ENCODE measurements at places on chromosomes 12 and 14.
A peak's percentile ranks its signal among the peaks of the same experiment; 100 is the strongest.

- no peak for DNase-seq
These were observed 5.5 kb downstream of the LUM start for GRCh38 chr12:91105807-91106206.

GRCh38 chr12:22935501-22935900, 310.5 kb downstream of the ETNK1 start:
- no peak for DNase-seq

DNA sequence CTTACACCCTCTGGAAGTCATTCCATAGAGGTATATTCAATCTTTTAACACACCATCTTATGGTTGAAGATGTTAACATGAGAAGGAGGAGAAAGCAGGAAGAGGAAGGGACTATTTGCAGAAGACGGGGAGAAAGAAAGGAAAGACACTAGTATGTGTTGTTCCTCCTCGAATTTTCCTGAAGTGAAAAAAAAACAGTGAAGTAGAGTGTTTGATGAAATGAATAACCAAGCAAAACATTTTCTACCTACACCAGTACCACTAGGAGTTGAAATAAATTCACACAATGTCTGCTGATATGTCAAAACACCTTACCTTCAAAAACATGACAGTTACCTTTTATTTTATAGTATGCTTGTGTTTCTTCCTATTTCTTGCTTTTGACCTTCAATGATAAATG, 1.4 kb upstream of the CNOT2 start:
- no peak for DNase-seq

- no peak for DNase-seq
These were observed 230.6 kb upstream of the PLEKHG7 start for GRCh38 chr12:92472201-92472600.

DNA sequence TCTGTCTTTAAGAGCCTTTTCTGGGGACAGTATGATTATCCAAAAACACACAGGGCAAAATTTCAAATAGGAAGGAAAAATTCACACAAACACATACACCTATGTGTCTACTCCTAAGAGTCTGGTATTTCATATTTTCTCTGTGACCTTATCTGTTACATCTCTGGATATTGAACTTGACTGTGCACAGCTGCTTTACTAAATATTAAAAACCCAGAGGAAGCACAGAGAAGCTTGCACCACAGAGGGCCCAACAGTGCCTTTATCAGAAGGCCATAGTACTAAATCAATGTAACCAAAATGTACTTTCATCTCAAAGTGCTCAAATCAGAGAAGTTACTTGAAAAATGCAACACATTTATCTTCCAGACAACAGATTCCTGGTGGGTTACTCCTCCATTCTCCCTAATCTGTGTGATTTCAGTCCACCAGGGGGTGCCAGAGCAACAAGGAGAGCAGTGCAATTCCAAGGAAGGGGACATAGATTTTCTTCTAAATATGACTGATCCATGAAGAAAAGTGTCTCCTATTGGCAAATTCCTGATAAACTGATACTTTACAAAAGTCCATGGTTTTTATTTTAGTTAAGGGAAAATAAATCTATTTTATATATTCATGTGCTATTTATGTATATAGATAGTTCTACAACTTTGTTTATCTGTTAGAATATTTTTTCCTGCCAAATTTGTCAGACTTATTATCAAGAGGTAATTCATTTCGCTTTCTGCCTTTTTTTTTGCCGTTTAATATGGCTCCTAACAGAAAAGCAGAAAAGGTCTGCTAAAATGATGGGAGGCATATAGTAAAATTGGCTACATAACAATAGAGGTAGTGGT, 617.6 kb downstream of the LRFN5 start:
- peak; percentile 24 for DNase-seq

DNA sequence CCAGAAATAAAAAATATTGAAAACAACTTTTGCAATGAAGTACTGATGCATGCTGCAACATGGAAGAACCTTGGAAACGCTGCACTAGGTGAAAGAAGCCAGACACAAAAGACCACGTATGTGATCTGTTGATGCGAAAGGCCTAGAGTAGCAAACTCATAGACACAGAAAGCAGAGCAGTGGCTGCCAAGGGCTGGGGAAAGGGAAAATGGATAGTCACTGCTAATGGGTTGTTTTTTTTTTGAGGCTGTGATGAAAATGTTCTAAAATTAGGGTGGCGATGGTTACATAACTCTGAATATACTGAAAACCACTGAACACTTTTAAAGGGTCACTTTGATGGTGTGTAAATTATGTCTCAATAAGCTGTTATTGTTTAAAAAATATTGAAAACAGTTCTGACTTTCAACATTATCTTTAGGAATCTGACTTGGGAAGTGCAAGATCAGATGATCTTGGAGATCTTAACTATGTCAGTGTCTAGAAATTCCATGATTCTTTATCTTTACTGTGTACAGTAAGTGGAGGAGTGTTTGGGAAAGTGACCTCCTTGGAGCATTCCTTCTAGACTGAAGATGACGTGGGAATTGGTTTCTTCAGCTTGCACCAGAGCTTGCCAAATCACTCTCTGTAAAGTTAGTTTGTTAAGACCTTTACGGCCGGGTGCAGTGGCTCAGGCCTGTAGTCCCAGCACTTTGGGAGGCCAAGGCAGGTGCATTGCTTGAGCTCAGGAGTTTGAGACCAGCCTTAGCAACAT, 12.4 kb downstream of the MLXIP start:
- no peak for DNase-seq

DNA sequence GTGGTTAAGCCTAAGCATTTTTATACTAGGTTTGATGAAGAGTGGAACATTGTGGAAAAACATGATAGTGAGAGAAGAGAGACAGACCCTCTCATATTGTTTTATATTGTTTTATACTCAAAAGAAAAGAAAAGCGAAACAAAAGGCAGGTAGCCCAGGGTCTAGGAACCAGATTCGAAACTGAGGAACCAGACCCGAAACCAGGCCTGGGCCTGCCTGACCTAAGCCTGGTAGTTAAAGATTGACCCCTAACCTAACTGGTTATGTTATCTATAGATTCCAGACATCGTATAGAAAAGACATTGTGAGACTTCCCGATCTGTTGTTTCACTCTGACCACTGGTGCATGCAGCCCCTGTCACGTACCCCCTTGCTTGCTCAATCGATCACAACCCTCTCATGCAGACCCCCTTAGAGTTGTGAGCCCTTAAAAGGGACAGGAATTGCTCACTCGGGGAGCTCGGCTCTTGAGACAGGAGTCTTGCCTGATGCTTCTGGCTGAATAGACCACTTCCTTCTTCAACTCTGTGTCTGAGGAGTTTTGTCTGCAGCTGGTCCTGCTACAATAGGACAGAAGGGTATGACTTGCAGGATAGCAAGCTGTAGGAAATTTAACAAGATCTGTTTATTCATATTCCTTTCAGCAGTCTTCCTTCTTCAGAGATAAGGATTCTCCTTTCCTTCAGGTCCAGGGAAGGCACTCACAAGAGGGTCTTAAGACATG, 147.1 kb upstream of the PLEKHA5 start:
- no peak for DNase-seq

DNA sequence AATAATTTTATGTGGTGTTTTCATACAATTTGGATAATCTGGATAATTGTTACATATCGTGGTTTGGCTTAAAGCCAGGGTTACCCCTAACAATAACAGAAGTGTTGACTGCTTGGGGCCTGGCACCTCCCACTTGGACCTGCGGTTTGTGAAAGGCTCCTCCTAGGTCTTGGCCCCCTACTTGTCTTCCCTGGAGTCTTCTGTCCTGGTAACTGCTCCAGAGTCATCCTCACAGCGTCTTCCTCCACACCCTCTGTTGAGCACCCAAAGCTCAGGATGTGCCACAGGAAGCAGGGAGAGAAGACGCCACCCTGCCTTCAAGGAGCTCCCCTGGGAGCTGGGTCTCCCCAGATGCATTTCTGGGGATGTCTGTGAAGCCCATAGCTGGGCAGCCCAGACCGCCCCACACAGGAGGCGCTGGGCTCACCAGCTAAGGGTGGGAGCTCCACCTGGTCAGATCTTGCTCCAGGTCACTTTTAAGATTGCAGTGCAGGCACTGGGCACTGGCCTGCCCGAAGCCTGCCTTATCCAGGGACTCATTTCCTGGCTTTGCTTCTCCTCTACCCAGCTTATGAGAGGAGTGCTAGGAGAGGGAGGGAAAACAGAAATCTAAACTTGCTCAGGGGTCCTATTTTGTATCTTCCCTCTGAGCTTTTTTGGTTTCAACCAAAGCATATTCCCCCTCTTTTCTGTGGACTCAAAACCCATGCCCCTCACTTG, 98.2 kb downstream of the ZFP36L1 start:
- no peak for DNase-seq

- DNase-seq, result no peak
These were observed 435.4 kb downstream of the EGLN3 start for GRCh38 chr14:33515441-33515840.

DNA sequence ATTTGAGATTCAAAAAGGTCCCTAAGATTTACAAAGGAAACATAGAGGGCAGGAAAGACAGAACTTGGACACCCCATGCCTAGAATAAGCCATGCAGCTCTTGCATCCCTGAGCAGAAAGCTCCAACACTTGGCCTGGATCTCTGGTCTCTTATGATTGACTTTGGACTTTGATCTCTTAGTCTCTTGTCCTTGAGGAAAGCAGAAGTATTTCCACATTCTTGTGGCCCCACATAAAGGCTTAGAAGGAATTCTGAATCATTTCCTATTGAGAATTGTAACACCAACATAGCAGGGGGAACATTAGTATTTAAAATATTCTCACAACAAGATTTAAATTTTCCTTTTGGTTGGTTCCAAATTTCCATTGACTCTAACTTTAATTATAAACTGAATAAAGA, 283.7 kb upstream of the PRKD1 start:
- DNase-seq, result no peak

GRCh38 chr14:72902801-72903530, 9.1 kb upstream of the DPF3 start:
- DNase-seq, result no peak

DNA sequence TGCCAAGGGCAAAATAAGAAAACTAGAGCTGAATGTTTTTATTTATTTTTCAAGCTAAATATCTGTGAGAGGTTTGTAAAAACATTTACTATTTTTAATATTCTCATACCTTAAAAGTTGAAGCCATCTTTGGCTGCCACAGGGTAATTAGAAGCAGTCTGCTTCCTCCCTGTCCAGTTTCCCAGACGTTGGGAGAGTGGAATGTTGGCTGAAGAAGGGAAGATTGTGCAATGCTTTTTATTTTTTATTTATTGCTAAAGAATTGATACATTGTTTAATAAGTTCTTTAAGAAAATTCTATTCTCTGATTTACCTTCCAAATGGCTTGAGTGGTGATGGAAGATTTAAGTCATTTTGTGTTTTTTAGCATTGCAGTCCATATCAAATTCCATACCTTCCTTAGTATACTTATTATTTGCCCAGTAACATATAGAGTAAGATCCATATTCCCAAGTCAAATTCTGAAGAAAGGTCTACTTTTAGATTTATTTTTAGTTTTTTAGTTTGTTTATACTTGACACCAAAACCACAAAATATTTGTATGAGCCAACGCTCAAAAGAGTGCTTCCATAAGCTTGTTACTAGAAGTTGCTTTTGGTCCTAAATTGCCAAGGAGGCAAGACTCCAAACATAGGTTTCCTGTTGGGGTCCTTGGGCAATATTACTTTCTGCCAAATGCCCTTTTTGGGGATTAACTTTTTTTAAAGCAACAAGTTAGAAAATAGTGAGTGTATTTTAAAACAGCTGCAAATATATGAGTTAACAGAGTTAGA, 124.0 kb upstream of the CPM start:
- DNase-seq, result no peak

DNA sequence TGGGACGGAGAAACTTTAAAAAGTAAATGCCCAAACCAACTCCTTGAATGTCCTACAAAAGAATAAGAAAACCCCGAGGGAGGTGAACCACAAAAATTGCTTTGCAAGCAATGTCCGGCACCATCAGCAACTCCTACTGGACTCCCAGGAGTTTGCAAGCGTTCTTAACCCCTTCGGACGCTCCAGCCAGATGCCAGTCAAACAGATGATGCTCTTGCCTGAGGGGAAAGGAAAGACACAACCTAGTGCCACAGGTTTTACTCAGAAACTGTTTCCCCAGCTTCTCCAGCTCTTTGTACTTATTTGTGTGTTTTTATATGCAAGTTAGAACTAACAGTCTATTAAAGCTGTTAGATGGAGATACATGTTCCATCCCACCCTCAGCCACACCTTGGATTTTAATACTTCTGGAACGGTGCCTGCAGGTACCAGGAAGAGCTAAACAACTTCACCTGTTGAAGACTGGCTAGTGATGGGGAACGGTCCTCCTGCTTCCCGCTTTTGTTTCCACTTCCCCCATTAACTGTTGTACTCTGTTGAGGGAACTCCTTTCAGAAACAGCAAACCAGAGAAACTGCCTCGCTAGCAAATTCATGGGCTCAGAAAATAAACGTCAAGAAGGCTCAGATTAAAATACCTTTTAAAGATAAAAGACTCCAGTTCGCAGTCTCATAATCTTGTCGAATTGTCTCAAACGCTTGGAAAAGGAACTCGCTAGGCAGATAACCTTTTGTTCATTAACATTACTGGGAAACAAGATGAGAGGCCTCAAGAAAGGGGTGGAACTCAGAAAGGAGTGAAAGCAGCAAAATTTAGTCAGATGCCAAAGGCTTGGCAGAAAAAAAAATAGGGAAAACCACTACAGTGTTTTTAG, 1.1 kb upstream of the FERMT2 start:
- DNase-seq, result peak; percentile 38

- no peak for DNase-seq
These were observed 8.3 kb downstream of the TMTC2 start for GRCh38 chr12:82694970-82695369.

DNA sequence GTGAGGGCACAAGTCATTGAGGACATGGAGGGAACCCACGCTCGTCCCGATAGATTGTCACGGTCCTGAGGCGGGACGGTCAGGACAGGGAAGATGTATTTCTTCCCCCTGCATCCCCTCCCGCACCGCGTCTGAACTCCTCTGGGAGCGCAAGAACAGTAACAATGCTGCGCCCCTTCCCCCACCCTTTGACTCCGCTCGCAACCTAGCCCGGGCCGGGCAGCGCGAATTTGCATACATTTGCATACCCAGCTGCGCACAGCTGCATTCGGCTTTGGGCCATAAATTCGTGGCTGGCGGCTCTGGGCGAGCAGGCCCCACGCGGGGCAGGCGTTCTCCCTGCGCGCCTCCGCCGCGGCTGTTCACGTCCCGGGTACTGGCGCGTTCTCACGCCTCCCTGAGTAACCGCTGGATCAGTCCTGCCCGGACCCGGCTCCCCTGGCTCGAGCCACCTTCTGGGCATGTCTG, 29.0 kb upstream of the SMUG1 start:
- no peak for DNase-seq

DNA sequence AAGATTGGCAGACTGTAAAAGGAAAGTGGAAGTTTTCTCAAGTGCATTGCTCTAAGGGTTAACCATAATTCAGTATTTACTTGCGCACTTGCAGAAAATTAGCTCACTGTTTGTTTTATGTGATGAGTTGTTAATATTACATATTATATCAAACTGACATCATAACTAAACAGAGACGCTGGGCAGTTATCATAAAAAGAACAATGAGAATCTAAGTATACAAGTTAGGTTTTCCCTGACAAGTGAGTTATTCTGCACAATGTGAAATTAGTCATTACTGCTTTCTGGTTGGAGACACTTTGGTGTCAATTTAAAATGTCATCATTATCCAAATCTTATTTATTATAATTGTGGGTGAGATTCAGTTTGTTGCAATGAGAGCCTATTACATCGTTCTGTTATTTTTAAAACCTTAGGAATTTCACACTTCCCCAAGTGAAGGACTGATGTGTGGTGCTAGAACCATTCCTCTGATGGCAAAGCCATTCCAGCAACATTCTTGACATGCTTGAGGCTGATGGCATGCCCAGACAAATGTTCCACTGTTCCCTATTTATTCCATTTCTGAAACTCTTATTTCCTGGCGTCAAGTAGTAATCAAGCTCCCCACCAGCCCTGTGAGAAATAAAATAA, 90.1 kb upstream of the FLRT2 start:
- no peak for DNase-seq

- no peak for DNase-seq
These were observed 131.2 kb downstream of the SPTSSA start for GRCh38 chr14:34330846-34331245.

Measured in GM13976 (cell line).